NCI-H446 treated with DMSO at 0.1 percent for 48 hours (cell line): ENCODE measurements at places on chromosomes 12 and 14.
A peak's percentile ranks its signal among the peaks of the same experiment; 100 is the strongest.

- no peak for DNase-seq
Measured at GRCh38 chr14:68986926-68987652, 8.0 kb upstream of the ACTN1 start.

DNA sequence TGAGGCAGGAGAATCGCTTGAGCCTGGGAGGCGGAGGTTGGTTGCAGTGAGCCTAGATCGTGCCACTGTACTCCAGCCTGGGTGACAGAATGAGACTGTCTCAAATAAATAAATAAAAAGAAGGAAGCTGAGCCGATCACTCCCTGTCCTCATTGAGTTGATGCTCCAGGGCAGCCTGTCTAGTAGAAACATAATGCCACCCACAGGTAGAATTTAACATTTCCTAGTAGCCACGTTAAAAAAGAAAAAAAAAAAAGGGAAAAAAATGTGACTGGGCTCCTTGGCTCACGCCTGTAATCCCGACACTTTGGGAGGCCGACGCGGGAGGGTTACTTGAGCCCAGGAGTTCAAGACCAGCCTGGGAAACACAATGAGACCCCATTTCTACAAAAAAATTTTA lies 135.7 kb downstream of the SCARB1 start:
- no peak for DNase-seq

- no peak for DNase-seq
Measured at GRCh38 chr14:58899317-58899713, 261.6 kb downstream of the DACT1 start.

DNA sequence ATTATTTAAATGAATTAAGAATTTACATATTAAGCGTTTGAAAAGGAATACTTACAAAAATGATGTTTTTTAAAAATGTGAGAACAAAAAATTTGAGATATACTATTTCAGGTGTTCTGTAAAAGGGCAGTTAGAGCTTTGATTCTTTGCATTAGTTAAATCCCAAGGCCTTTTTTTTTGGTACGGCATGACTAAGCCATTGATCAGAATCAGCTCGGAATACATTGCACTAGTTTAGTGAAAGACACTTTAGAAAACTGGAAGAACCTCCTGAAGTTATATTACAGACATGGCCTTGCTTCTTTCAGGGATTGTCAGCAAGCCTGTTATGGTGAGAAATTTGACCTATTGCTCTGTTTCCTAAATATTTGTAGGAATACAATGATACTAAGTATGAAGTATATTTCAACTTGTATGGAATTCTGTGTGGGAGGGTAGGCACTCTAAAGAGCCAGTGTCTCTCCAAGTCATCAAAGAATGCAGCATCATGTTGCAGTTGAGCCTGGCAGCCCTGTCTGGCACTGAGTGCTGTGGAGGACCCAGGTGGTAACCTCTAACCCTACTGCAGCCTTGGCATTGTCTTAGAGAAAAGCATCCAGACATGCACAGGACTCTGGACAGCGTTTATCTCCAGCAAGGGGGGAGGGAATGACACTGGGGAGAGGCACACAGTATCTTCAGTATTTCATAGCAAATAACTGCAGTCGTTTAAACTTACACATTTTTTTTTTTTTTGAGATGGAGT lies 1.5 kb downstream of the KLC1 start:
- DNase-seq: no peak

DNA sequence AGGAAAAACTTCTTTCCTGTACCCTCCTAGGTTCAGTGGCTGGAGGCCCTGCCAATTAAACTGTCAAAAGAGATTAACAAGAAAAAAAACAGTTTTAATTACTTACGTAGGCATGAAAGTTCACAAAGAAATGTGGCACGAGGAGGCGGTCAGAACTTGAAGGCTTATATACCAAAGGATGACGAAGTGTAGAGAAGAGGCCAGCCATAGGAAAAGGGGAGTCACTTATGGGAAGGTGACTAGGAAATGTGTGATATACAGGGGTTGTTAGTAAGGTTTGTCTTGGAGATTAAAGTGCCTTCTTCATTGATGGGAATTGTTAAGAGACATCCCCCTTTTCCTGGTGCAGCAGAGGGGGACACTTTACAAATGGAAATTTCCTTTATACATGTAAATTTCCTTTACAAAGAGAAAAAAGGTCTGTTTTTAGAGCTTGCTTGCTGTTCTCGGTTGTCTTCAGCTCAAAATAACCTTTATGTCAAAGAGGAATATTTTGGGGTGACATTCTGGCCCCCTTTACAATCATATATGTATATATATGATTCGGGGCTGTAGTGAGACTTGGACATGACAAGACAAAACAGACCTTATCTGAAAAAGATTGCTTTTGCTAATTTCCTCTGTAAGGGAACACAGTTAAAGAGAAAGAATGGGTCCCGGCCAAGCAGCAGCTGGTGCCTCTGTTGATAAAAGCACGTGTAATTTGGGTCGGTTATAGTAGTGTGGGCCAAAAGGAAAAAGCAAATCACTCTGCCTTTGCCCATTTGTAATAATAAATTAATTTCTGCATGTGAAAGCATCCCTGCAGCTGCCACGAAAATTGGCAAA lies 38.6 kb downstream of the SYNE2 start:
- peak; percentile 37 for DNase-seq

DNA sequence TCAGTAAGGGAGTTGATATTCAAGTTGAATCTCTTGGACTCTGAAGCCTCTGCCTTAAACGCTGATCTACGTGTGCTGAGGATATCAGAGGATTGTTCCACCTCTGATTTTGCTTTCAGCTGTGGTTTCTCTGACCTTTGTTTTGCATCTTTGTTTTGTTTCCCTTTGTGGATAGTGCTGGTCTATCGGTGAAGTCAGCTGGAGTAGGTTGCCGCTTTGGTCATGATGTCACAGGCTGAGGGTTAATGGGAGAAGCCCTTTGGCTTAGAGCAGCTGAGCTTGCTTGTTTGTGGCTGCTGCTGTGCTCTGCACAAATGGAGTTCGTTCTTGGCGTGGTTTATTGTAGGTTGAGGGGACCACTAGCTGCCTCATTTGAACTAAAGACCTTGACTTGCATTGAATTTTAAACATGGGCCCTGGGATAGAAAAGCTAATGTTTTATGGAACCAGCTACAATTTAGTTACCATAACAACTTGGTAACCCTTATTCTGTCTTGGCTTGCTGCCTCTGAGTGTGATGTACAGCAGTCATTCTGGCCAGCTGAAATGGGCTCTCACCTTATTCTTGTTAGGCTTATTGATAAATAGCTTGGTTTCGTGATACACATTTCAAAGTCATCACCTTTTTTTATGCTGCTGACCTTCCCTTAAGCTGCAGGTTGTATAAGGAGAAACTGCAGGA lies 284.5 kb upstream of the E2F7 start:
- peak; percentile 21 for DNase-seq

DNA sequence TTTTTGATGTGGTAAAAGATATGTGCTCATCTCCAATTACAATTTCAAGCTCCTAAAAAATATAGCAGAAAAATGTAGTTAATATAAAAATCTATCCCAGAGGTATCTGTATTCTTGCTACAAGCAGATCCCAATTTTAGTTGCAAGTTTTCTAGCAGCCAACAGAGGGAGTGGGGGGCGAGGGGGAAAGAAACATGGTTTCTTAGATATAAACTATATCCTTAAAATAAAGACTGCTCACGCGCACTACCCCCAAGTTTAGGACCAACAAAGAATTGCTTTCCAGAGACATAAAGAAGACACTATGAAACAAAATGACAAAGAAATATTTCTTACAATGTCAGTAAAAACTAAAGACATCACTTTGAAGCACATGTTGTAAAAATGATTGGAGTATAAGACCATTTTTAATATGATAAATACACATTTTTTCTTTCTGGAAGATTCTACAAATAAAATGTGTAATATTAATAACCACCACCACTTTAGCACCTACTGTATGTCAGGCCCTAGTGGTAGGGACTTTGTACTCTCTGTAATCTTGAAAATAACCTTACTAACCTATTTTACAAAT lies 5.4 kb downstream of the MAGOHB start:
- no peak for DNase-seq

- no peak for DNase-seq
Measured at GRCh38 chr12:116524311-116524710, 34.9 kb upstream of the MAP1LC3B2 start.

DNA sequence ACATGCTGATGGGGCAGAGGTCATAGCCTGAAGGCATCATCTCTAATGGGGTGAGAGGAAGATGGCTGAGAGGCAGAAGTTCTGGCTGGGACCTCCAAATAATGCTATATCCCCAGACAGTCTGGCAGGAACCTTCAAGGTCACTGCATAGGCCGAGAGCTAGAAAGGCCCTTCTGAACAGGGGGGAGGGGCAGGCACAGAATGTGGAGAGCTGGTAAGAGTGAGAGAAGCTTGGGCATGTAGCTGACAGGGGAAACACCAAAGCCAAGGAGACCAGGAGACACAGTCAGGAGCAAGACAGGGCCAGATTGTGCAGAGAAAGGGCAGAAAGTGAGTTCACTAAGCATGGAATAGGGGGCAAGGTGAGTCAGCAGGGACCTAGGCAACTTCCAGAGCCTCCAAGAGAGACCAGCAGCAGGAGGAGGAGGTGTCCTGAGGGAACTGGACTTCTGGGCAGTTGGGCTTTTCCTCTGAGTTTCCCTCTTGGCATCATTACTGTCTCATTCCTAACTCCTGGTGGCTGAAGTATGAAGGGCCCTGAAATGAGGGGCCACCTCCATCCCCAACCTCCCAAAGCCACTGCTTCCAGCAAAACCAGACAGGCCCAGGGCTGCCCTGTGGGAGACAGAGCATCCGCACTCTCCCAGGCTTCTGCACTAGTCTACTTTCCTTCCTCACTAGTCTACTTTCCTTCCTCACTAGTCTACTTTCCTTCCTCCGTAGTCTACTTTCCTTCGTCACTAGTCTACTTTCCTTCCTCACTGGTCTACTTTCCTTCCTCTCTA lies 17.1 kb downstream of the ANO2 start:
- no peak for DNase-seq

DNA sequence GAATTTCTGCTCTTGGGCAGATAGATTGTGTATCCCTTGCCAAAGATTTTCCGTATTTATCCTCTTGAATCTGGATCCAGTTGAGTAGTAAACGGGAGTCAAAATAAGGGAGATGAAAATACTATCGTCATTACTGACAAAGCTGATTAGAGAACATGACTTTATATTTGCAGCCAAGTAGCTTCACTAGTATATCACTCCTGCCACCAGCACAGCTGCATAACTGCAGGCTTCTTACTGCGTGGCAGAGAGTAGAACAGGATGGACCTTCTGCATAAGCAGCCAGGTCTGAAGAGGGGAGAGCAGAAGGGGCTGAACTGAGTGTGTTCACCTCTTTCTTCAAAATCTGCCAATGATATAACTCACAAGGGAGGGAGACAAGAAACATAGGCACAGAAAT lies 283.7 kb downstream of the FBXL14 start:
- no peak for DNase-seq

DNA sequence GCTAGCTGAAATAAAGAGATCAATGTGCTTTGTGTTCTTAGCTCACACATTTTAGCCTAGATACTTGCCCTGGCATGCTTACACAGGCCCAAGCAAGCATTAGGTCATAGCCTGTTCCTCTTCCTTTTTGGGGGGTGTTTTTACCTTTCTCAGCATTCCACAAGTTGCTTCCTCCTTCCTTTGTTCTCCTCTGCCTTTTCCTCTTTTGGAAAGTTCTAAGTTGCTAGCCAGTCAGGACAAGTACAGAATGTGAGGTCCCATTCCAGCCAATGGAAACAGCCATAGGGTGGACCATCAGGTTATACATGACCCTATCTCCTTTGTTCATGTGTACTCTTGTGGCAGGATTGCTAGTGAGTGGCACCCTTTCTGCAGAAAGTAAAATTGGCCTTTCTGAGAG lies 154.9 kb downstream of the RASSF9 start:
- DNase-seq: no peak

GRCh38 chr12:78240827-78241226 lies 410.1 kb downstream of the NAV3 start:
- DNase-seq: no peak

- DNase-seq: no peak
Measured at GRCh38 chr14:54025661-54026060, 69.0 kb upstream of the BMP4 start.

DNA sequence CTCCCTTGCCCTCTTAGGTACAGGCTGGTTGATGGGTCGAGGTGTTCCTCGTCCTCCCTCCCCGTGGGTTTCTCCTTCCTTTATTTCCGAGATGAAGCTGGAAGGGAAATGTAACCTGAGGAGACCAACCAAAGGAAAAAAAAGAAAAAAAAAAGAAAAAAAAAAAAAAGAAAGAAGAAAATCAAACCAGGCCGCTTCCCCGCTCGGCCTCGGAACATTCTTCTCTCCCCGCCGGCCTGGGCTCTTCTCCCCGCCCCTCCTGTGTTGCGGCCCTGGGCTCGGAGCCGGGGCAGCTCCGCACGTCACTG lies 1.6 kb upstream of the NFATC4 start:
- no peak for DNase-seq

GRCh38 chr14:72847721-72848120 lies 46.2 kb downstream of the DPF3 start:
- DNase-seq: no peak

DNA sequence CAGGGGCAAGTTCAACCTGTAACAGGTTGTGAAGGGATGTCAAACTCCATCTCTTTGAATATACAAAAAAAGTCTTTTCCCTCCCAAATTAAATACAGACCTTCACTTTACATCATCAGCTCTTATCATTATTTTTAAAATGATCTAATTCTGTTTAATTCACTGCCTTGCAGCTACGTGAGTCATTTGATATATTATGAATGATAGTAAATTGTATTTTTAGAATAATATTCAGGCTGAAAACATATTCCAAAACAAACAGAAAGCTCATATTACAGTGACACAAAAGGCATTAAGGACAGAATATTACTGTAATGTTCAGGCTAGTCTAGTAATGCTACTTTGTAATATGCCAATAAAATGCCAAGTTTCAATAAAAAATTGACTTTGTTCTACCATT lies 53.3 kb downstream of the BCAT1 start:
- DNase-seq: no peak

- no peak for DNase-seq
Measured at GRCh38 chr14:86072116-86072894, 542.4 kb downstream of the FLRT2 start.

DNA sequence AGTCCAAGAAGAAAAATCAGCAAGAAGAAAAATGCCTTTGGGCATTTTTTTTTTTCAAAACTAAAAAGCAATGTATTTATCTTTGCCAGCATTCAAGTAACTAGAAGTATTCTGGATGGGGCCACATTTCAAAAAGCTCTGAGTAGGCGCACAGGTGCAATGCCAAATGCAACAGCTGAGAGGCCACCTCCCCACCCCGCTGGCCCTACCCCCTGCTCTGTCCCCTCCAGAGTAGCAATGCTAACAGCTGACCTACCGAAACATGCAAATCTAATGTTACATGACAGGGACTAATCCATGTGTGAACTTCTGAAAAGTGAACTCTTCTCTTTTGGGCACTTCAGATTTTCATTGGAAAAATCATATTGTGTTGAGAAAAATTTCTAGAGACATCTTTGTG lies 153.7 kb upstream of the SLC38A2 start:
- no peak for DNase-seq

GRCh38 chr14:55303125-55303499 lies 31.9 kb downstream of the FBXO34 start:
- DNase-seq: no peak

GRCh38 chr12:66033151-66033550 lies 97.4 kb downstream of the LLPH start:
- no peak for DNase-seq

- DNase-seq: no peak
Measured at GRCh38 chr14:56059054-56059453, 59.2 kb upstream of the PELI2 start.

GRCh38 chr12:47590771-47591360 lies 115.0 kb downstream of the RPAP3 start:
- DNase-seq: no peak

GRCh38 chr12:124768452-124769162 lies 95.1 kb downstream of the SCARB1 start:
- no peak for DNase-seq
